CD8-positive, alpha-beta memory T cell (primary cell): ENCODE measurements at places on chromosomes 4 and X. TPM values are rescaled to one million over a fixed set of nuclear protein-coding genes. Genes with fewer than 3 reads are reported as not detected.

- DNase-seq, result no peak
Measured at GRCh38 chrX:118632862-118633261, 94.5 kb upstream of the IL13RA1 start.

The CRLF2 gene
- 0.22 TPM for total RNA-seq

- peak; percentile 70 for DNase-seq
Measured at GRCh38 chrX:68827848-68828624, 785 bp upstream of the EFNB1 start.

- no peak for DNase-seq
Measured at GRCh38 chrX:7223271-7223670, 75.3 kb upstream of the PUDP start.

- DNase-seq, result no peak
Measured at GRCh38 chrX:7071390-7071789, 76.1 kb upstream of the STS start.

The USP17L28 gene
- not detected for total RNA-seq

The MFAP3L gene
- total RNA-seq, result 3.3 TPM

GRCh38 chrX:153352858-153353257 is 18.9 kb downstream of the ZNF275 start:
- DNase-seq, result no peak

The IL1RAPL2 gene
- not detected for total RNA-seq

DNA sequence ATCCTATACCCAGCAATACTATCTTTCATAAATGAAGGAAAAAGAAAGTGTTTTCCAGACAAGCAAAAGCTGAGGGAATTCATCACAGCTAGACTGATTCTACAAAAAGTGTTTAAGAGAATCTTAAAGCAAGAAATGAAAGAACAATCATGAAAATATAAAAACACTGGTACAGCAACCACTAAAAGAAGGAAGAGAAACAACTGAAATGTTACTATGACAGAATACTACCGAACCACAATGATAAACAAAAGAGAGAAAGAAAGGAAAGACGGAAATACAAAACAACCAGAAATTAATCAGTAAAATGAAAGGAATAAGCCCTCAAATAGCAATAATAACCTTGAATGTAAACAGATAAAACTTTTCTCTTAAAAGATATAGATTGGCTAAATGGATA is 110.8 kb upstream of the AFF2 start:
- DNase-seq, result no peak

DNA sequence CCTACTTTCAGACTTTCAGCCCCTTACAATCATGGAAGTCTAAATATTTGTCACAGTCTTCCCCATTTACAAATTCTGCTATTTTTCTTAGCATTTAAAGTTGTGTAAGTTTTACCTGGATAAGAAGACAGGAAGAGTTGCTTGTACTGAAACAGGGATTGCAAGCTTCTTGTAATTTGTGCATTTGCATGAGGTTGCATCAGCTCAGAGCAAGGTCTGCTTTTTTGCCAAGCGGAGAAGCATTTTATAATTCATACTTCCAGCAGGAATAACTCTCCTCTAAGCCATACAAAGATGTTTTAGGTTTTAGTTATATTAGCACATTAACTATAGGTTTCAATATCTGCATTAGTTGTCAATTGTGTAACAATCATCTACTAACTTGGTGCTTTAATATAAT is 922.0 kb upstream of the PABPC4L start:
- DNase-seq, result no peak

DNA sequence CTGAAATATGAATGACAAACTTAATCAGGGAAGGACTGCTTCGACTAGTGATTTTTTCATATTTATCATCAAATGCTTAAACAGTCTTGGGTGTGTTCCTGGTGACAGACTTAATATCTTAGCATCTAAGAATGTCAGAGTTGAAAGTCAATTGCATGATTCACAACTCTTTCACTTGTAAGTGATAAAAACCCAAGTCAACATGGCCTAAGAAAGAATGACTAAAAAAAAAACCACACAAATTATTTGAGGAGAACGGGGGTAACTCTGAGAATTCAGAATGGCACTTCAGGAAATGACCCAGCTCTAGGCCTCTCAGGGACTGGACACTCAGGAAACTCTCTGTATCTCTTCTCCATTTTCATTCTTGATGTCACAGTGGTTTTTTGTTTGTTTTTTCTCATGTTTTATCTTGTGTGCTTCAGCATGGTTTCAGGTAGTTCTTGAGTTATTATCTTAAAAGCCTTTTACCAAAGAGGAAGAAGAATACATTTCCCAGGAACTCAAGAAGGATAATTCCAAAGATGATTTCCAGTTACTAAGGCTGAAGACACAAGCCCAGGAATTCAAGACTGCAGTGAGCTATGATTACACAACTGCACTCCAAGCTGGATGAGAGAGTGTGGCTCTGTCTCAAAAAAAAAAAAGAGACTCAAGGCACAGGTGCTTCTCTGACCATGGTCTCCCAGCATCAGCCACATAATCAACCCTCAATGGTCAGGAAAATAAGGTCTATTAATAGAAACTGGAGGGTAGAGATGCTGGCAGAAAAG is 1697.8 kb upstream of the IGFBP7 start:
- no peak for DNase-seq

GRCh38 chr4:147580396-147580795 is 36.8 kb upstream of the TMEM184C start:
- no peak for DNase-seq

The CENPVL2 gene
- not detected for total RNA-seq

The CAPN6 gene
- total RNA-seq, result not detected

GRCh38 chr4:61293707-61294400 is 93.7 kb downstream of the ADGRL3 start:
- no peak for DNase-seq

DNA sequence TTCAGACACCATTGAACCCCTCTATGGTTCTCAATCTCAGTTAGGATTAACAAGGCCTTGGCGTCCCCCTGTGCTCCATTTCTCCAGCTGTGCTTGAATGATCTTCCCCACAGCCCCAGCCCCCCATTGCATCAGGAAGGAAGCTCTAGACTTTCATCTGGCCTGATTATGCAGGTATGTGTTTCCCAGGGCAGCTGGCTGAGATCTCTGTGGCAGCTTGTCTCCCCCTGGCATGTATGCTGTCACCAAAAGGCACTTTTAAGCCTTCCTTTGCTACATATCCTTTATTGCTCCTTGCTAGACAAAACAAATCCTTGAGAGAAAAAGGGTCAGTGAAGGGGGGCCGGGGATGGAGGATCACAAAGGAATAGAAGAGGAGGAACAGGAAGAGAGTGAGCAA is 1056.0 kb upstream of the SLIT2 start:
- DNase-seq, result no peak

GRCh38 chr4:91298156-91298700 is 1005.5 kb upstream of the GRID2 start:
- no peak for DNase-seq

DNA sequence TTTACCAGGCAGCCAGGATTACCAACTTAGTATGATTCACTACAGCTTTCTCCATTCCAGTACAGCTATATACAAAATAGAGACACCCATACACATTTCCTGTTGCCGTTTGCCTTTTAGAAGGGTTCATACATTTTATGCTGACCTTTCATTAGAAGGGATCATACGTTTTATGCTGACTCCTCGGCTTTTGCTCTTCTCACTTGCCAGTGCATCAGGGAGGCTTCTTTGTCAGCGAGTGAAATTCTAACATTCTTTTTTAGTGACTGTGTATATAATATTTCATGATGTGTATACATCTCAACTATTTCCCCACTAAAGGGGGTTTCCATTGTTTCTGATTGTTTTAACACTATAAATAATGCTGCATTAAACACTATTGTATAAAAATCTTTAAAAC is 552.6 kb downstream of the TRIML1 start:
- DNase-seq, result no peak

GRCh38 chr4:40335525-40335894 is 377 bp downstream of the CHRNA9 start:
- DNase-seq, result no peak

GRCh38 chr4:75099321-75099720 is 166.4 kb downstream of the PARM1 start:
- DNase-seq, result no peak

The MAGEB2 gene
- total RNA-seq, result not detected

The CNGA1 gene
- not detected for total RNA-seq

- DNase-seq, result no peak
Measured at GRCh38 chrX:6203462-6204215, 25.0 kb downstream of the NLGN4X start.

DNA sequence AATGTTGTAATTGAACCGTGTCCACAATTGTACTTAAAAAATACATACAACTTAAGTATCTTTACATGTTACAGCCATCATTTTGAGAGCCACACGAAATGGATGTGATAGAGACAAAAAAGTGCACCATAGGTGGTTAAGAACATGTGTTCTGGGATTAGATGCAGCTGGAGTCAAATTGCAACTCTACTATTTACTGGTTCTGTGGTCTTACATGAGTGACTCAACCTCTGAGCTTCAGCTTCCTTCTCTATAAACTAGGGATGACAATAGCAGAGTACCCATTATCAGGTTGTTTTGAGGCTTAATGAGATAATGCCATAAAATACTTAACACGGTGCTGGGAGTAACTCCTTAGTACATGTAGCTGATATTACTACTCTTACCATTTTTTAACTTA is 130.4 kb downstream of the IDS start:
- DNase-seq, result no peak

The WAS gene
- 81.9 TPM for total RNA-seq

DNA sequence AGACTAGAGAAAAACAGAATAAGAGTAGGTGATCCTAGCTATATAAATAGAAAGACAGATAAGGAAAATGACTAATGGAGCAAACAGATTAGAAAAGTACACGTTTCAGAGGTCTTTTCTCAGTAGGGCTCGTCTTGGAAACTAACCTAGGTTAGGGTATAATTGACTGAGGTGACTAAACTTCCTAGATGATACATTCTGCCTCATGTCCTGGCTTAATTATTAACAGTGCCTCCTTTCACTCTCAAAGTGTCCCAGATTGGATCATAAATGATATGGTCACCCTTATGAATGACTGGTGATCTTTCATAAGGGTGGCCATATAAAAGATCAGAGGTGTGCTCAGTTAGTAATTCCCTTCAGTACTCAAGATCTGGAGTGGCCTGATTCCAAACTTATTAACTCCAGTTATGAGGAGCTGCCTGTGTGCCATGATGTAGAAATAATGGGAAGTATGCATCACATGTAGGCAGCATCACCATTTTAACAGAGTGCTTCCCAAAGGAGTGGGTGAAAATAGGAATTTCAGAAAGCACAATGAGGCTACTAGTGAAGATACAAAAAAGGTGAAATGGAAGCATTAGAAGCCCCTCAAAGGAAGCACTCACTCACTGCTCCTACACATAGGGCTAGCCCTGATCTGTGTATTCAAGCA is 14.7 kb upstream of the GRIA3 start:
- no peak for DNase-seq

DNA sequence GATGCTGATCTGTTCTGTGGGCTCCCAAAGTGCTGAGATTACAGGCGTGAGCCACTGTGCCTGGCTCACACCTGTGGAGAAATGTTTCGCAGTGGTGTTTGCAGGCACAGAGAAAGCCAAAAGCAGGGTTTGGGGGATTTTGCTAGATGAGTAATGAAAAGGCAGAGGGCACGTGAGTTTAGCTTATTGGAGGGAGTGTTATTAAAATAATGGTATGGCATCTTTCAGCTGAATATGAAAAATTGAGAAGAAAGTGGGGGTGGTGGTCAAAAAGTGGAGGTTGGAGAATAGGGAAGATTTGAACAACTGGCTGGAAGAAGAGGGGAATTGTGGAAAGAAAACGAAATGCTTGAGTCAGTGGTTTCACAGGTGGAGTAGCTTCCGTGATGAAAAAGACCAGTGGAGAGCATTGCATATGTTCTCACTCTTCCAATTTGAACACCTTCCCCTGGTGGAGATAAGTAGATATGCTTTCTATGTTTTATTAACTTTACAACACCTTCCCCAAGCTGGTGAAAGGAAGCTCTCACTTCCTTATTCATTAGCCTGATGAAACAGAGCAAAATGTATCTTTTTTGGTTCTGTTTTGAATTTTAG is 1.1 kb upstream of the CHST7 start:
- peak; percentile 28 for DNase-seq

- DNase-seq, result no peak
Measured at GRCh38 chrX:136525738-136526606, 6.0 kb upstream of the VGLL1 start.

DNA sequence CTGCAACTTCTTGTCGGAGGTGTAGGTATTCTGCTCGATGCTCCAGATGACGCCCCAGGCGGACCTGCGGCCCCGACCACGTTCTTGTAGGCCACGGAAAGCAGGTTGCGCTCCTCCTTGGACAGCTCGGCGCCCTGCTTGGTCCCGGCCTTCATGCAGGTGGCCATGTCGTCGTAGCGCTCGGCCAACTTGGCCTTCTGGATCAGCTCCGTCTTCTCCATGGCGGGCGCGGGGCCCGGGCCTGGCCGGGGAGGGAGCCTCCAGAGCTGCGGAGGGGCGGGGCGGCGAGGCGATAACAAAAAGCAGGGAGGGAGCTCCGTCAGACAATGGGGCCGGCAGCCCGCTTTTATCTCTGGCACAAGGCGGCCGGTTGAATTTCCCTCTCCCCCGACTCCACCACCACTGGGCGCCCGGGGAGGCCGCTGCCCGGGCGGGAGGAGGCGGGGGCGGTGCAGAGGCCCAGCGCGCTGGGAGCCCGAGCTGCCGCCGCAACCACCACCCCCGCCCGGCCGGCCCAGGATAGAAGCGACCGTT is 28.3 kb upstream of the DRP2 start:
- DNase-seq, result no peak

The XAGE2 gene
- total RNA-seq, result not detected

The HDX gene
- 0.60 TPM for total RNA-seq

DNA sequence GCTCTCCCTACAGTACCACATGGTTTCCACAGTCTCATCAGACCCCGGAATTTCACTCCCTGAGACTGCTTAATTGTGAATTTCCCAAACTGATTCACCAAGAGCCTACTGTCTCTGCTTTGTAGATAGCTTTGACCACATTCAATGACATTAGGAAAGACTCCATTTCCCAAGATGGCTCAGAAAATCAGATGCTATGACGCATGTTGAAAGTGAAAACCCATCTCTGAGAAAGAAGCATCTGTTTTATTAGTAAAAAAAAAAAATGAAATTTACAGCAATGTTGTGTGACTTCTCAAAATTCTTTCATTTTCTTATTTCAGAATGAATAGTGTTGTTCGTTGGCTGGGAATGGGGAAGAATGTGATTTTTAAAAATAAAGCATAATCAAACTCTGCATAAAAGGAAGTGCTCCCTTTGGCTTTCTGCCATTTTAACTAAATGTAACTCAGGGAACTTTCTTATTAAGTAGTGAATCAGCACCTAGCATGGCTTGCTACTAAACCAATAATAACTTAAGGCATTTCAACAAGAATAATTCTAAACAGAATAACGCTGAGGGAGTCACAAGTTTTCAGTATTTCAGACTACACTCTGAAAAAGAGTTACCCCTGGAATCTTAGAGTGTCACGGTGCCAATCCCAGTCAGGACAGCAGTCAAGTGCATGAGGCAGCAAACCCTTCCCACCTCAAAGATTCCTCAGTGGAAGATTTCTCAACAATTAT is 97.4 kb upstream of the MYOZ2 start:
- no peak for DNase-seq

DNA sequence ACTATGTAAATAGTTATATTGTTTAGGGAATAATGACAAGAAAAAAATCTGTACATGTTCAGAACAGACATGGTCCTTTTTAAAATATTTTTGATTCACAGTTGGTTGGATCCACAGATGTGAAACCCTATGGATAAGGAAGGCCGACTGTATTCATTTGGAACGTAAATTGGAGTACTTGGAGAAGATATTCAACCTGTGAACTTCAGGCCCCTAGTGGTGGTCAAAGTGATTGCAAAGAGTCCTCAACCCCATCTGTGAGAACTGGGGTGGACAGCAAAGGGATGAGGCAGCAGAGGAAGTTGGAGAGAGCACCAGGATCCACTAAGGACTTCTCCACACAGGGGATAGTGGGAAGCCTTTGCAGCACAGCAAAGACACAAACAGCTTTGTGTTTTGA is 6.2 kb upstream of the CXCL13 start:
- DNase-seq, result no peak
